ENCODE measurements at places on chromosomes 2 and 18.
A peak's percentile ranks its signal among the peaks of the same experiment; 100 is the strongest.

GRCh38 chr2:545711-546650 lies 131.2 kb downstream of the TMEM18 start:
- DNase-seq = no peak

- no peak for DNase-seq
Measured at GRCh38 chr2:29603341-29603740, 318.0 kb downstream of the ALK start.

DNA sequence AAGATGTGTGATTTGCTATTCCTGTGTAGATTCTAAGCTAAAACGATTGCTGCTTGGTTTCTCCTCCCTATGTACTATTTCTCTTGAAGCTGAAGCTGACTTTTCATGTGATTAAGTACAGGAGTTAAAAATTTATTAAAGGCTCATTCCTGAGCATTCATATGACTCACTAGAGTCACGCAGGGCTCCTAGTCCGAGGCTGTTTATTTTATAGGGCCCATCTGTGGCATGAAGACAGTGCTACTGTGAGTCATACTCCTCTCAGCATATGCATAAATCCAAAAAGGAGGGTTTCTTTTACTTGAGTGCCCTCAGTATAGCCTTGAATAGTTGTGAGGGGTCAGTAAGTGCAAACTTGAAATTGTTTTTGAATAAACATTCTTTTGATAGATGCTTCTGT lies 378.8 kb downstream of the PTPRM start:
- peak; percentile 79 for DNase-seq

DNA sequence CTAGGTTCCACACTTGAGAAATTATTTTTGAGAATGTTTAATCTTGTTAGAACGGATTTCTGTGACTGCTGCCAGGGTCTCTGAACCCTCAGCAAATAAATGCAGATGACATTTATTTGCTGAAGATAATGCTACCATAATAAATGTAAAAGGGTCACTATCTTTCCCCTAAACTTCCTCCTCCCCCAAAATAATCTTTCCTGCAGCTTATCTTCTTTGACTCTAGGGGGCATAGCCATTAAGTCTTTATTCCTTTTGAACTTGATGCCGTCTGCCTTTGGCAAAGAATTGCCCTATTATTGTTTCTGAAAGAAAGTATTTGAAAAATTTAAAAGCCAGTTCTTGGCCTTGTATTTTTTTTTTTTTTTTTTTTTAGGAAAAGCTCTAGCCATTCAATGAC lies 63.6 kb upstream of the ACSL3 start:
- peak; percentile 29 for DNase-seq

GRCh38 chr2:241298673-241299072 lies 16.8 kb downstream of the HDLBP start:
- DNase-seq = no peak
